ENCODE measurements at places on chromosomes 11 and 22. TPM values are rescaled to one million over a fixed set of nuclear protein-coding genes. Genes with fewer than 3 reads are reported as not detected.
A peak's percentile ranks its signal among the peaks of the same experiment; 100 is the strongest.

- no peaks in the 10 kb centered on the region for H3K4me1 ChIP-seq
- H3K27me3 ChIP-seq, result no peaks in the 10 kb centered on the region
- no peak for DNase-seq
- H3K27ac ChIP-seq, result no peak overlapping the region
- H3K36me3 ChIP-seq, result no peaks in the 10 kb centered on the region
Observed at GRCh38 chr11:11636671-11637070, 14.9 kb upstream of the GALNT18 start.

TBC1D10A gene
- 5.9 TPM for total RNA-seq

DNA sequence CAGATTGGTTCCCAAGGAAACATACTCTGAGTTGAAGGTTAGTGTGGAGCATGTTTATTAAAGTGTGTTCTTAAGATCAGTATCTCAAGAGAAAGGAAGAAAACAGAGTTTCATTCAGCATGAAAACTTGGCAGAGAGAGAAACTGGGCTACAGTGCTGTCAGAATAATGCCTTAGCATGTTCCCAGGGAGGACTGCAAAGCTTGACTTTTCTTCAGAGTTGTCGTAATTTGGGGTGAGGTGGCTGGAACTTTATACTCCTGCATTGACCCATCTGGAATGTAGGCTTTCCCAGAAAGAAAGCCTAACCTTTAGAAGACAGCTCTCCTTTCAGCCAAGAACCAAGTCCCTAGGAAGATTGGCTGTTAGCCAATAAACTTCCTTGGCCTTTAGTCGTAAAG, 190.8 kb upstream of the CNTN5 start:
- H3K27me3 ChIP-seq, result no peaks in the 10 kb centered on the region
- no peak overlapping the region for H3K4me3 ChIP-seq
- DNase-seq, result no peak
- H3K4me1 ChIP-seq, result no peaks in the 10 kb centered on the region
- no peak overlapping the region for H3K27ac ChIP-seq

DNA sequence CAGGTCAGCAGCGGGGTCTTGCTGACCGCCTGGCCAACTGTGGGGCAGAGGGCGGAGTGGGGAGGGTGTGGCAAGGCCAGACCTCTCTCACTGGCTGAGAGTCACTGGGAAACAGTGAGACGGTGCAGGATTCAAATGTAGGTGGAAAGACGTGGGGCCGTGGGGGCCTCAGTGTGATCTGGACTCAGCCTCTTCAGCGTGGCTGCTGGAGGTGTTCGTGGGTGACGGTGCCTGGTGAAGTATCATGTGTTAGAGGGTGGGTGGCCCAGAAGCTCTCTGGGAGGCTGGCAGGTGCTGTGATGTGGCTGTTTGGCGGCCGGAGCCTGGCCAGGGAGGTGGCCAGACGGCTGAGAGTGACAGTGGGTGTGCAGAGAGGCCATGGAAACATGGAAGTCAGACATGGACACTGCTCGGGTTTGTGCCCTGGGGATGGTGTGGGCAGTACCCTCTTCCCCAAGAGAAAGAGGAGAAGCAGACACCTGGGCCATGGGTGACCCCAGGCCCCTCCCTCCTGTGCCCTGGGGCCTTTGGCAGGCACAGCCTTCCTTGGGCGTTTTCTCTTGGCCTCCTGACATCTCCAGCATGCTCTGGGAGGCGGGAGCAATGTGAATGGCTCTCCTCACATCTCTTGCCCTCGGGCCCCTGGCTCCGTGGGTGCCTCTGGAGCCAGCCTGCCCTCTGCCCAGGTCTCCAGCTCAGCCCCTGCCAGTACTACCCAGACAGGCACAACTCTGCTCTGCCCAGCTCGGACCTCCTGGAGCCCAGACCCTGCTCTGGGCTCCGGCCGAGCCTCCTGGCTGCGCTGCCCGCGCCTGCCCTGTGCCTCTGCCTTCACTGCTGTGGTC, 10.1 kb upstream of the ACR start:
- H3K27me3 ChIP-seq, result no peaks in the 10 kb centered on the region
- no peak overlapping the region for H3K4me3 ChIP-seq
- peaks cover 10% of the 10 kb centered on the region for H3K36me3 ChIP-seq
- no peak overlapping the region for H3K27ac ChIP-seq
- no peak for DNase-seq

DDI1 gene
- not detected for total RNA-seq

F2 gene
- not detected for total RNA-seq

GRCh38 chr11:36449561-36450096, 60.4 kb downstream of the TRAF6 start:
- no peak overlapping the region for H3K27ac ChIP-seq
- H3K4me1 ChIP-seq, result peaks cover 31% of the 10 kb centered on the region
- no peak for DNase-seq
- no peak overlapping the region for H3K4me3 ChIP-seq

DNA sequence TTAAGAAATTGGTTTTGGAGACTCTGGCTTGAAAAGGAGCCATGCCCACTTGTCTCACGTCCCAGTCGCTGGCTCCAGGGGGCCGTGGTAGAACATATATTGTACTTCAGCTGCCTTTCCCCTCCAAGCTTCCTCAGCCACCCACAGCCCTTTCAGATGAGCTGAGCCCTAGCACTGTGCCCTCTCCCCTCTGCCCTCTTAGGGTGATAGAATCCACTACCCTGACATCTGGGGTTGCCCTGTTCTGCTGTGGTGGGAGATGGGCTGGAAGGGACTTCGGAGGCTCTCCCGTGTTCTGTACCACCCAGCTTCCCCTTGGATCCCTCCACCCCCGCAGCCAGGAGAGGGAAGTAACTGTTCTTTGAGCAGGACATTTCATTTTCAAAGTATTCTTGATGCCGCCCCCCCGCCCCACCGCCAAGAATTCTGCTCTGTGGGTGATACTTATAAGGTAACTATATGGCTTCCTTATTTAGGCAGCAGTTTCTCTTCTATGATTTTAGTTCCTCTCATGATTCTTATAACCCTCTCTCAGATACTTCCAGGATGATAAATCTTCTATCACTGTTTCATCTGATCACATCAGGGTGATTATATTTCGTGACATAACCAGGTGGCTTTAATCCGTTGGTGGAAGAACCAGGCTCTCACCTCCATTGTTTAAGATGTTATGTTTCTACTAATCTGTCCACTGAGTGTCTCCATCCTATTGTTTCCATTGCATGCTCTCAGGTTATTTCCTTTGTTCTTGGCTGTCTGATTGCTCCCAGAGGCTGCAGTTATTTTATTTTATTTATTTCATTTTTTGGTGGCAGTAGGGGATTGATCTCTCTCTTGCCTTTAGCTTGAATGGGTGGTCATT, 24.1 kb downstream of the ZBTB16 start:
- no peak for DNase-seq
- H3K4me3 ChIP-seq, result no peak overlapping the region
- peak overlapping the region; percentile 88 for H3K27ac ChIP-seq
- peaks cover 73% of the 10 kb centered on the region for H3K36me3 ChIP-seq
- peaks cover 100% of the 10 kb centered on the region for H3K4me1 ChIP-seq
- H3K27me3 ChIP-seq, result no peaks in the 10 kb centered on the region

- H3K4me3 ChIP-seq, result no peak overlapping the region
- no peaks in the 10 kb centered on the region for H3K36me3 ChIP-seq
- H3K27me3 ChIP-seq, result no peaks in the 10 kb centered on the region
Observed at GRCh38 chr22:49417833-49418232, 409.8 kb downstream of the BRD1 start.

FOLR3 gene
- not detected for total RNA-seq

DNA sequence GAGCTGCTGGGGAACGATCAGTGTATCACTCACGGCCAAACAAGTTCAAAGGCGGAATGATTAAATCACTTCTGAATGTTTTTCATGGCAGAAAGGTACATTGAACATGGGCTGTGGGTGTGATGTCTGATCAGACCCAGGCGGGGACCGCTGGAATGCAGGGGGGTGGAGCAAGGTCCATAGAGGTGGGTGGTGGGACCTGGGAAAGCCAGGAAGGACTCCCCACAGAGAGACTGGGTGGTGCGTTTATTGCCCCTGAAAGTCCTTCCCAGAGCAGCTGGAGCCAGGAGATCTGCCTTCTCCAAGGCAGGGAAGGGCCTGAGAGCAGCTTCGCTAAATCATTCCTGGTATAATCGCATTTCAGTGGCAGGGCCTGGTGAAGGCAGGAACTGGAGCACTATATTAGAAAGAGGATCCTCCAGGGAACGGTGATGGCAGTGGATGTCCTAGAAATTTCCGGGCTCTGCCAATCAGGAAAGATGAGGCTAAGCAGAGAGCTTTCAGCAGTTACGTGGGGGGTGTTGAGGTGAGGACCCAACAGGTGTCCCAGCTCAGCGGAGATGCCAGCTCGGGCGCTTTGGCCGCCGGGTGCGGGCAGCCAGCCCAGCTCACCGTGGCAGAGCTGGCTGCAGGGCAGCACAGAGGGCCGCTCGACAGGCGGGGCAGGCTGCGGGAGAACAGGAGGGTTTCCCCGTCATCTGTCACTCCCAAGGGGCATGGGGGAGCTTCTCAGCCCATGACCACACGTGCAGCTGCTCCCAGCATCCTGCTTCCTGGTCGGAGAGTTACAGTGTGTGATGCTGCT, 271.7 kb downstream of the CTTN start:
- H3K27ac ChIP-seq, result no peak overlapping the region
- no peaks in the 10 kb centered on the region for H3K27me3 ChIP-seq
- no peak for DNase-seq
- H3K4me3 ChIP-seq, result no peak overlapping the region
- no peaks in the 10 kb centered on the region for H3K4me1 ChIP-seq
- no peaks in the 10 kb centered on the region for H3K36me3 ChIP-seq

DNA sequence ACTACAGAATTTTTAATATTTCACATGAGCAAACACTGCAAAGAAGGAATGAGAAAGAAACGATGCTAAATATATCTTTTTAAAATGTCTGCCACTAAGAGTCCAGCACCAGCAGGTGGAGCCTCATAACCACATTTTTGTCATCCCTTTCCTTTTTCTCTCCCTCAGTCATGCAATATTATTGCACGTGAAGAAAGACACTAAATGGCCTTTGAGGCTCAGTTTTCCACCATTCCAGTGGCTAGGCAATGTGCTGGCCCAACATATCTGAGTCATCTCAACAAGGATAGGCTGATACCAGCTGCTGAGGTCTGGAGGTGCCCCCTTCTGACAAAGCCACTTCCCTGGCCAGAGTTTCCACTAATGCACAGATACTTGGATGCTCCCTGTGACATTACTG, 1.8 kb downstream of the ALKBH8 start:
- no peaks in the 10 kb centered on the region for H3K27me3 ChIP-seq
- no peak for DNase-seq
- H3K36me3 ChIP-seq, result no peaks in the 10 kb centered on the region
- H3K27ac ChIP-seq, result peak overlapping the region; percentile 22

GRCh38 chr11:60978546-60979380, 7.3 kb downstream of the CD6 start:
- no peaks in the 10 kb centered on the region for H3K4me1 ChIP-seq
- H3K36me3 ChIP-seq, result no peaks in the 10 kb centered on the region
- DNase-seq, result no peak
- H3K27ac ChIP-seq, result no peak overlapping the region
- H3K27me3 ChIP-seq, result no peaks in the 10 kb centered on the region
- H3K4me3 ChIP-seq, result no peak overlapping the region

DNA sequence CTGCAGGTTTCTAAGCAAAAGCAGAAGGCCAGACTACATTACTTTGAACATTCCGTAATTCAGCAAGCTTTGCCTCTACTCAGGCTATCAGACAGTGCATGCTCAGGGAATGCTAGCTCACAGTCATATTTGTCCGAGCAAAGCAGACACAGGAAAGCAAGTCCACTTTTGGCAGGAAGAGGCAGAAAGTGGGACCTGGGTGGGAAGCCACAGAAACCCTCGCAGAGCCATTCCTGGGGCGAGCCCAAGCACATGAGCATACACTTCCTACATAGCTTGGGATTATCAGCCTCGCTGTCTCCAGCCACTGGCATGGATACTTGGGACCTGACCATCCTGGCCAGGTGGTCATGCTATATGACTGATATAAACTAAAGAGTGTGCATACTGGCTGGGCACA, 113.3 kb downstream of the TRIM29 start:
- no peaks in the 10 kb centered on the region for H3K27me3 ChIP-seq
- H3K36me3 ChIP-seq, result no peaks in the 10 kb centered on the region
- H3K4me1 ChIP-seq, result no peaks in the 10 kb centered on the region
- no peak overlapping the region for H3K27ac ChIP-seq

ISX gene
- total RNA-seq, result not detected

GRCh38 chr11:69695581-69695980, 8.2 kb downstream of the FGF19 start:
- no peaks in the 10 kb centered on the region for H3K27me3 ChIP-seq
- H3K27ac ChIP-seq, result no peak overlapping the region

DNA sequence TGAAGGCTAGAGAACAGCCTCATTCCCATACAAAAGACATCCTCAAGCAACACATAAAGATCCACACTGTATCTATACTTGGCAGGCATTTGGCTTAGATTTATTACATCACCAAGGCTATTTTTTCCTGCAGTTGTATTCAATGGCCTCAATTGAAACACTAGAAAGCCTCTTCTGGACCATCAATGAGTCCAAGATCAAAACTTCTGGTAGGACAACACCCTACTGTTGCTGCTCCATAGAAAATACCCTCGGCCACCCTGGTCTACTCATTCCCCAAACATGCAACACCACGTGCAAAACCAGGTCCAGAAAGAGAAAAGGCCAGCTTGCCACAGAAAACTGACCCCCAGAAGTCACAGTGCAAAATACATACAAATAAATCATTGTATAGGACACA, 56.9 kb upstream of the CADM1 start:
- no peaks in the 10 kb centered on the region for H3K36me3 ChIP-seq
- DNase-seq, result no peak
- no peak overlapping the region for H3K4me3 ChIP-seq
- no peak overlapping the region for H3K27ac ChIP-seq
- H3K27me3 ChIP-seq, result no peaks in the 10 kb centered on the region

NEFH gene
- total RNA-seq, result 0.22 TPM

SSTR3 gene
- total RNA-seq, result not detected

GRCh38 chr11:117861151-117862018, 15.1 kb downstream of the FXYD6 start:
- H3K4me1 ChIP-seq, result no peaks in the 10 kb centered on the region
- no peaks in the 10 kb centered on the region for H3K27me3 ChIP-seq
- H3K27ac ChIP-seq, result peak overlapping the region; percentile 67
- no peak overlapping the region for H3K4me3 ChIP-seq
- no peaks in the 10 kb centered on the region for H3K36me3 ChIP-seq

DNA sequence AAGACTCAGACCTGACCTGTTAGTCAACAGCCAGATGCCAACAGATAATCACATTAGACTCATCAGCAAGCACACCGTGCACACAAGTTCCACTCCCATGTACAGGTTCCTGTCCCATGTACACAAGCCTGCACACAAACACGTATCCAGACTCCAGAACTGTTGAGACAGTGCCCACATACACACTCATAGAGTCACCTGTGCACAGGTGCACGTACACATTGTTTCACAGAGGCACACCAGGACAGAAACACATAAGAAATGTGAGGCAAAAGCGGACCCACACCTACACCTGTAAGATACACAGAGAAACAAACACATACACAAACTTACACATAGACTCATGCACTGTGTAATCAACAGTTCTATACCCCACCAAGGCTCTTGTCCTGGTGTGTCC, 2.7 kb upstream of the ZNF74 start:
- no peaks in the 10 kb centered on the region for H3K36me3 ChIP-seq

Data from right atrium auricular region (tissue), 2 donors.